T-helper 1 cell treated with Interleukin-12 subunit alpha and Interleukin-12 subunit beta and Interleukin-4 antibody, amounts not matched to agents 30 ng/mL and 1 ng/mL, for 36 hours (primary cell): ENCODE measurements at places on chromosomes 7 and 10. TPM values are rescaled to one million over a fixed set of nuclear protein-coding genes. Genes with fewer than 3 reads are reported as not detected.

Gene MKX
- total RNA-seq, result 0.17 TPM in 1 of 2 replicates, not detected in the other

Gene NYAP1
- 0.12 TPM in 1 of 2 replicates, not detected in the other for total RNA-seq

Gene HOXA6
- not detected in 2 replicates for total RNA-seq

Gene OR2A1
- total RNA-seq, result not detected in 2 replicates

Gene NCF1
- 0.96 and 1.4 TPM in 2 replicates for total RNA-seq

Gene GPR146
- total RNA-seq, result 14.5 and 15.4 TPM in 2 replicates

Gene HTR7
- not detected in 2 replicates for total RNA-seq

Gene IL2RA
- total RNA-seq, result 459 and 464 TPM in 2 replicates

Gene PRF1
- 129 and 132 TPM in 2 replicates for total RNA-seq
